ENCODE measurements at places on chromosomes 5 and 9. TPM values are rescaled to one million over a fixed set of nuclear protein-coding genes. Genes with fewer than 3 reads are reported as not detected.
A peak's percentile ranks its signal among the peaks of the same experiment; 100 is the strongest.

DNA sequence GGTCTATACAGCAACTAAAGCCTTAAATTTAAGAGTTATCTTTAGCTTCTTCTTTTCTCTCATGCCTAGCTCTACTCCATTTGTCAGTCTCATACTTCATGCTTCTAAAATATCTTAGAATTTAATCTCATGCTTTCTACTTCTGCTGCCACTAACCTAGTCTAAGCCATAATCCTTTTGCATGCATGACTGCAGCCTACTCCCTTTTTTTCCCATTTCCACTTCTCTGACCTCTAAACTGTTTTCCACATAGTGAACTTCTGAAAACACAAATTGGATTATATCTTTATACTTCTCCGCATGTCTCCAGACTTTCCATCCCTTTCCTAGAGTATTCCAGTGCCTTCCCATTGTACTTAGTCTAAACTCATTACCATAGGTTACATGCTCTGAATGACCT, 193.0 kb downstream of the XRCC4 start:
- H3K36me3 ChIP-seq = no peaks in the 10 kb centered on the region
- H3K27me3 ChIP-seq = no peaks in the 10 kb centered on the region
- H3K4me1 ChIP-seq = no peaks in the 10 kb centered on the region
- no peak overlapping the region for H3K4me3 ChIP-seq
- no peak overlapping the region for H3K27ac ChIP-seq

DNA sequence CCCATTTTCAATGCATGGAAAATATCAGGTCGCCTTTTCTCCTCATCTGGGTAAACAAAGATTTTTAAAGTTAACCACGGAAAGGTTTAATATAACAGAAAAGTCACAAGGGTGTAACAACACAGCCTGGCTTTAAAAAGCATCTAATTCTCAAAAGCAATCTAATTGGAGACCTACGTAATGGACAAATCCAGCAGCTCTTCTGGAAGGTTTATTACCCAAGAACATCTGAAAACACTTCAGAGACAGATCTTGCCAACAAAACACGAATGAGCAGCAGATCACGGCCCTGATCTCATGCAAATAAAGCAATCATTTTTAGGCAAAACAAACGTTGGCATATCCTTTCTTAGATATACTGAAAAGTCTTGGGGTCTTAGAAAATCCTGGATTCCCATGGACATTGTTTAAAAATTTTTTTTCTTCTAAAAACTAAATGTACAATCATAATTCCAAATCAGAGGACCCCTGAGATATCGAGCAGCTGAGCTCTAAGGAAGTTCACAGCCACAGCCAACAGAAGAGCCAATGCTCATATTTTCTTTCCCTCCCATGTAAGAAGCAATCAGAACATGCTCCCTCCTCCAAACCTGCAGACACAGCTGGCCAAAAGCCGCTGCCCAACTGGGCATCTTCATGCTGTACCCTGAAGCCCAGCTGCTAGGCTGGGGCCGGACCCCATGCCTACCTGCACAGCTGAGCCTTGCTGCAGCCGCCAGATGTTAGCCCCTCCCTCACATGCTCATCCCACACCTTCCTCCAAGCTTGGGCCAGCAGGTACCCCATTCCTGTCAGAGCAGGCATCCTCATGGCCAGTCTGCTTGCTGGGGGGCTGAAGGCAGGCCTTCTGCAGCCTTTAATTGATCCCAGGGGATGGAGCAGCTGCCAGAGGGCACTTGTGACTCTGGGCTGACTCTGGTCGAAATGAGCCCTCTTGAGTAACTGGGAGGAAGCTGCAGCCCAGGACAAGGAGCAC, 11.2 kb downstream of the ANKS6 start:
- H3K27me3 ChIP-seq = no peaks in the 10 kb centered on the region
- no peak overlapping the region for H3K27ac ChIP-seq
- no peak overlapping the region for H3K4me3 ChIP-seq
- no peaks in the 10 kb centered on the region for H3K36me3 ChIP-seq
- H3K4me1 ChIP-seq = no peaks in the 10 kb centered on the region

- H3K36me3 ChIP-seq = peaks cover 66% of the 10 kb centered on the region
- H3K4me1 ChIP-seq = peaks cover 51% of the 10 kb centered on the region
- H3K27ac ChIP-seq = peak overlapping the region; percentile 100
- no peaks in the 10 kb centered on the region for H3K27me3 ChIP-seq
- peak; percentile 59 for DNase-seq
- H3K4me3 ChIP-seq = peak overlapping the region; percentile 99
Measured at GRCh38 chr5:115542651-115543364, 1.8 kb downstream of the FEM1C start.

GRCh38 chr9:72726947-72727346, 205.5 kb downstream of the TMC1 start:
- peaks cover 7% of the 10 kb centered on the region for H3K27me3 ChIP-seq
- H3K4me3 ChIP-seq = no peak overlapping the region
- H3K4me1 ChIP-seq = no peaks in the 10 kb centered on the region
- H3K36me3 ChIP-seq = no peaks in the 10 kb centered on the region
- DNase-seq = no peak
- H3K27ac ChIP-seq = no peak overlapping the region

DNA sequence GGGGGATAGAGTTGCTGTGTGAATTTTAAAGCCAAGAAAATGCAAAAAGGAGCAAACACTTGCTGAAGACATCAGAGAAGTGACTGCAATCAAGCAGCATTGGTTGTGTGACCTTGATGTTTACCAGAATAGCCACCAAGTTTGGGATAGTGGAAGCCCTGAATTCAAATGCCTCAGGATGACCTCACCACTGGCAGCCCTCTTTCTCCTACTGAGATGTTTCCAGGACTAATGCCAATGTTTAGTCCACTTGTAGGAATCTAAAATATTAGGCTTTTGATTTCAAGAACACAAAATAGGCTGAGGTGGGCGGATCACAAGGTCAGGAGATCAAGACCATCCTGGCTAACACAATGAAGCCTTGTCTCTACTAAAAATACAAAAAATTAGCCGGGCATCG, 112.2 kb upstream of the NUDT12 start:
- H3K36me3 ChIP-seq = no peaks in the 10 kb centered on the region
- no peak overlapping the region for H3K4me3 ChIP-seq
- H3K27ac ChIP-seq = no peak overlapping the region
- H3K27me3 ChIP-seq = no peaks in the 10 kb centered on the region

GRCh38 chr5:99543841-99544240, 615.0 kb upstream of the CHD1 start:
- DNase-seq = no peak
- H3K4me1 ChIP-seq = no peaks in the 10 kb centered on the region
- H3K4me3 ChIP-seq = no peak overlapping the region
- no peak overlapping the region for H3K27ac ChIP-seq
- H3K27me3 ChIP-seq = no peaks in the 10 kb centered on the region

DNA sequence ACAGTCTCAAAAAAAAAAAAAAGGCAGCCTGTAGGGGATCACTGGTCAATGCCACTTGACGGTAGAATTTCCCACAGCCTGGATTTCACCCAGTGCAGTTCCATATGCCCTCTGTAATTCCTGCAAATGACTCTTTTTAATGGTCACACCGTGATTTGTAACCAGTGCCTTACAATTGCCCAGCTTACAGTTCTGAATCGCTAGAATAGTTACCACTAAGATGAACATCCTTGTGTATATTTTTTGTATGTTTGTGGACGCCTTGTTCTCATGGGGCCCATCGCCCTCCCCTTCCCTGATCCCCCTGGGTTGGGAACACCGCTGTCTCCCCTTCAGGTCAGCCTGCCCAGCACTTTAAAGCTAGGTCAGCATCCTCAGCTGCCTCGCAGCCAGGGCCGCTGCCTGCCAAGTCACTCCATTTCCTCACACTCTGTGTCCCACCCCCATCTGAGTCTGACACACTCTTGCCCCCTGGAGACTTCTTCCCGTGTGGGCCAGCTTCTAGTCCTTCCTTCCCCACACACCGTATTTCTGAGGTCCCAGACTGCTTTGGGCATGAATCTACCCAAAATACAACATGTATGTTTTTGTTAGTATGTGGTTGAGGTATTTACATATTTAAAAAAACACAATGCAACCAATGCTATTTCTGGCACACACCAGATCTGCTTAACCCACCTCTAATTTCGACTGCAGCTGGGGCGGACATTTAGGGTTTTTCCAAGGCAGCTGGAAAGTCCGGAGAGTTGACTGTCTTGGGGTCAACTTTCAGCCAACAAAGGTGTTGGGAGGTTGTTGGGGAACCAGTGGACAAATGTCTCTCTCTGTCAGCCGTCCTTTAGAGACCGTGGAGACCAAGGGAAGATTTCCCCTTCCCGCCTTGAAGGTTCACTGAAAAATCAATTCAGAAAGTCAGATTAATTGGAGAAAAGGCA, 120.5 kb upstream of the NEK6 start:
- H3K4me3 ChIP-seq = no peak overlapping the region
- H3K4me1 ChIP-seq = no peaks in the 10 kb centered on the region
- H3K27me3 ChIP-seq = peaks cover 7% of the 10 kb centered on the region
- DNase-seq = no peak
- H3K27ac ChIP-seq = no peak overlapping the region

DNA sequence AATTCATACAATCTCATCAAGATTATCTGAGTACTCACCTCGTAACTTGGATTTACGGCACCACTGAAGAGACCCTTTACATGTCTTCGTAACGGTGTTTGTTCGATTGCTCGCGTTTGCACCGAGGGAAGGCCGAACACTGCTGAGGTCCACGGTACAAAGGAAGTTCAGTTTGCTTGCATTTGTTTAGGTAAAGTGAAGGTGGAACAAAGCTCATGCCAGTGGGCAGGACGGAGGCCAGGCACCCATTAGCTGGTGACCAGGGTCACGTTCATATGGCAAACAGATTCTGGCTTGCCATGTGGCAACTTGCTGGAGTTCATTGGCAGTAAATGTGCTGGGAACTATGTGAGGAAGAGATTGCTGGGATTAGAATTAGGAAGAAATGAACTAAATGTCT, 164.8 kb downstream of the MACROH2A1 start:
- peaks cover 3% of the 10 kb centered on the region for H3K27me3 ChIP-seq
- no peaks in the 10 kb centered on the region for H3K36me3 ChIP-seq
- H3K4me3 ChIP-seq = no peak overlapping the region

GRCh38 chr5:96220610-96221390, 212.2 kb downstream of the PCSK1 start:
- H3K4me3 ChIP-seq = no peak overlapping the region
- H3K36me3 ChIP-seq = no peaks in the 10 kb centered on the region
- peak overlapping the region; percentile 60 for H3K27ac ChIP-seq
- no peaks in the 10 kb centered on the region for H3K27me3 ChIP-seq

DNA sequence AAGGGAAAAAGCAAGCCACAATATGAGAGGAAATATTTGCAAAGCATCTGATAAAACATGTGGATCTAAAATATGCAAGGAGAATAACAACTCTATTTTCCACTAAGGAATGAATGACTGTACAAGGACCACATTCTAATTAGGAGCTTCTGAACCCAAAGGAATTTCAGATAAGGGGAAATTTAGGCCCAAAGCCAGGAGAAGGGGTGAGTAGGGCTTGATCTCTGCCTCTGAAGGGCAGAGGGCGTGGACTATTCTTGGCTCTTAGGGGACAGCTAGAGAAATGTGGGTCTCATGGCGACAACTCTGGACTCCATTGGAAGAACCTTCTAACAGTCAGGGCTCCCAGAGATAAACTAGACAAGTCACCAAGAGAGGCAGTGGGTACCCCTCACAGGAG, 132.7 kb upstream of the GABRP start:
- H3K4me3 ChIP-seq = no peak overlapping the region
- H3K36me3 ChIP-seq = no peaks in the 10 kb centered on the region
- DNase-seq = no peak
- H3K27ac ChIP-seq = no peak overlapping the region
- peaks cover 19% of the 10 kb centered on the region for H3K27me3 ChIP-seq
- H3K4me1 ChIP-seq = no peaks in the 10 kb centered on the region

- H3K4me3 ChIP-seq = no peak overlapping the region
- H3K27me3 ChIP-seq = peaks cover 5% of the 10 kb centered on the region
- no peaks in the 10 kb centered on the region for H3K4me1 ChIP-seq
- H3K27ac ChIP-seq = no peak overlapping the region
- H3K36me3 ChIP-seq = no peaks in the 10 kb centered on the region
- no peak for DNase-seq
Measured at GRCh38 chr5:136242611-136243010, 49.6 kb upstream of the SMIM32 start.

- H3K4me1 ChIP-seq = no peaks in the 10 kb centered on the region
- peaks cover 15% of the 10 kb centered on the region for H3K27me3 ChIP-seq
- H3K4me3 ChIP-seq = no peak overlapping the region
Measured at GRCh38 chr5:77912721-77913120, 136.6 kb upstream of the TBCA start.

DNA sequence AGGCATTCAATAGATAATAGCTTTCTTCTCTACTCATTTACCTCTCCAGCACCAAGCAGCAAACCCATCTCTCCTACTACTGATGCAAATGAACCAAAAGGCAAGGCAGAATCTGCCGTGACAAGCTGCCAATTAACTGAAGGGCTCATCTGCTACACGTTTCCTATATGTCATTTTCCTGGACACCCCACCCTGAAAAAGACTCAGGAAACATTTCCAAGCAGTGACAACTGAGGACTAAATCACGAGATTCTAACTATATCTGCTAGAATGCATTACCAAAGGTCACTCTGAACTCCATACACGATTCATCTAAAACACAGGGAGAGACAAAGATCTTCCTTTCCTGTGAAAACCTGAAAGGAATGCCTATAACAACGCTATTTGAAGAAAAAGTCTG, 12.9 kb downstream of the PLPP1 start:
- H3K27ac ChIP-seq = no peak overlapping the region
- H3K4me1 ChIP-seq = peaks cover 14% of the 10 kb centered on the region
- no peak overlapping the region for H3K4me3 ChIP-seq
- no peaks in the 10 kb centered on the region for H3K27me3 ChIP-seq
- no peak for DNase-seq
- H3K36me3 ChIP-seq = peaks cover 25% of the 10 kb centered on the region

GRCh38 chr9:130327781-130328348, 62.3 kb downstream of the HMCN2 start:
- H3K27me3 ChIP-seq = peaks cover 18% of the 10 kb centered on the region
- no peak overlapping the region for H3K27ac ChIP-seq
- H3K36me3 ChIP-seq = no peaks in the 10 kb centered on the region
- no peak for DNase-seq
- no peak overlapping the region for H3K4me3 ChIP-seq
- no peaks in the 10 kb centered on the region for H3K4me1 ChIP-seq

DNA sequence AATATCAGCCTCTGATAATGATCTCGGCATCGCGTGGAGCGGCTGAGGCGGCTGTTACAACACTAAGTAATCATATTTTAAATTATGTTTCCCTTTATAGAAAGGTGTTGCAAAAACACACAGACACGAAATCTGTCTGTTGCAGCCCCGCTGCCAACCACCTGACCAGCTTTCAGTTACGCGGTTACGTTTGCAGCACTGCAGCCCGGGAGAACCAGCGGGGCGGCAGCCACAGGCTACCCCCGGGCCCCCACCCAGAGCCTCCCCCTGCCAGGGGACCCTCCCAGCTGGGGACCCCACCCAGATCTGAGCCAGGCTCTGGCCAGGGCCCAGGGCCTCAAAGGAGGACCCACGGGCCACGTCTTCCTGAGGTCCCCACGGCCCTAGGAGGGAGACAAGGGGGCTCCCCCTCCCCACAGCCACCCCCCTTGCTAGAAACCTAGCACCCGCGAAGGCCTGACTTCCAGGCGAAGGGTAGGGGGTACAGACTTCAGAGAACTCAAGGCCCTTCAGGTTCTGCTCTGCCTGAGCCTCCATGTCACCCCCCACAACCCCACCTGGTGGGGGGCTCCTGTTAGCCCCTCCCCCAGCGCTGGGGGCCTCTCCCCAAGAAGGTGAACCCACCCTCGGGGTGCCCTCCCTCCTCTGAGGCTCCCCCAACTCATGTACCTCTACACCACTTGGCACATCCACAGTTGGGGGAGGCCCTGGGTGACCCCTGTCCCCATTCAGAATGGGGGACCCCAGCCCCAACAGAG, 6.0 kb downstream of the NACC2 start:
- no peak overlapping the region for H3K27ac ChIP-seq
- H3K4me1 ChIP-seq = peaks cover 2% of the 10 kb centered on the region
- H3K27me3 ChIP-seq = peaks cover 3% of the 10 kb centered on the region
- no peak for DNase-seq

The ARSI gene
- not detected for total RNA-seq

The ARSB gene
- total RNA-seq = 11.5 TPM

The ACOT12 gene
- total RNA-seq = not detected

The ZNF618 gene
- 0.19 TPM for total RNA-seq
